ENCODE measurements at places on chromosomes 7 and 10. TPM values are rescaled to one million over a fixed set of nuclear protein-coding genes. Genes with fewer than 3 reads are reported as not detected.

Gene VIM
- total RNA-seq = 7.2 TPM

Gene ADARB2
- total RNA-seq = not detected

Gene ATRNL1
- 1.3 TPM for total RNA-seq

Gene NT5C3A
- 32.5 TPM for total RNA-seq

Gene WDR86
- not detected for total RNA-seq

- peak; percentile 51 for DNase-seq
- H3K4me1 ChIP-seq = peaks cover 28% of the 10 kb centered on the region
- H3K4me3 ChIP-seq = peak overlapping the region; percentile 7
- H3K36me3 ChIP-seq = no peaks in the 10 kb centered on the region
- H3K27ac ChIP-seq = peak overlapping the region; percentile 81
Measured at GRCh38 chr7:107179326-107180164, 10.7 kb downstream of the HBP1 start.

GRCh38 chr7:7486362-7486761 is 49.3 kb downstream of the COL28A1 start:
- no peak overlapping the region for H3K4me3 ChIP-seq
- peaks cover 1% of the 10 kb centered on the region for H3K4me1 ChIP-seq
- no peak for DNase-seq
- H3K27me3 ChIP-seq = no peaks in the 10 kb centered on the region
- no peaks in the 10 kb centered on the region for H3K36me3 ChIP-seq

DNA sequence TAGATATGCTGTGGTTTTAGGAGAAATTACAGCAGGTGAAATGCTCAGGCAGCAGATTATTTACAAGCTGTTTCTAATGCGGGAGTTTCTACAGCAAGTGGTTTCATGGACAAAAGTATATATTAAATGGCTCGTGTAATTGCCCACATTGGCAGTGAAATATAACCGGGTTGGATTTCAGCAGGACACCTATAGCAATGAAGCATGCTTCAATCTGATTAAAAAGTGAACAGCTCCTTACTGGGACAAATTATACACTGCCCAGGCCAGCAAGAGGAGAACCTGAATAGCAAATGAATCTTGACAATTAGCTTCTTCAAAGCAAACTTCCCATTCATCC is 35.2 kb upstream of the LYZL1 start:
- no peaks in the 10 kb centered on the region for H3K4me1 ChIP-seq
- no peaks in the 10 kb centered on the region for H3K36me3 ChIP-seq
- no peak for DNase-seq
- H3K27ac ChIP-seq = no peak overlapping the region

GRCh38 chr10:122435212-122435827 is 19.1 kb upstream of the ARMS2 start:
- no peaks in the 10 kb centered on the region for H3K27me3 ChIP-seq
- no peak overlapping the region for H3K4me3 ChIP-seq

DNA sequence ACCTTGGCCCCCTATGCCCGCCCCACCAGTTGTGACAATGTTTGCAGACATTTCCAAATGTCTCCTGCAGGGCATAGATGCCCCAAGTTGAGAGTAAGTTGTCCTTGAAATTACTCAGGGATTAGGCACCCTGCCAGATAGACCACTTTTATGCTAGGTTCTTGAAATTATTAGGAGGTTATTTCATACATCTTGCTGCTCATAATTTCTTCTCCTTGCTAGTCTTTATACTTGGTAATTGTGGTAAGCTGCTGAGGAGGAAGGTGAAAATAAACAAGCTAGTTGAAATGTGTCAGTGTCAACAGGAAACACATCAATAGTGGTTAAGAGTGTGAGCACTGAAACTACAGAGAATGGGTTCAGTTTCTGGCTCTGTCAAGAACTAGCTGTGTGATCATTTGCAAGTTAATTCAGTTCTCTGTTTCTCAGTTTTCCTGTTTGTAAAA is 63.7 kb upstream of the AOAH start:
- no peaks in the 10 kb centered on the region for H3K36me3 ChIP-seq
- DNase-seq = no peak

DNA sequence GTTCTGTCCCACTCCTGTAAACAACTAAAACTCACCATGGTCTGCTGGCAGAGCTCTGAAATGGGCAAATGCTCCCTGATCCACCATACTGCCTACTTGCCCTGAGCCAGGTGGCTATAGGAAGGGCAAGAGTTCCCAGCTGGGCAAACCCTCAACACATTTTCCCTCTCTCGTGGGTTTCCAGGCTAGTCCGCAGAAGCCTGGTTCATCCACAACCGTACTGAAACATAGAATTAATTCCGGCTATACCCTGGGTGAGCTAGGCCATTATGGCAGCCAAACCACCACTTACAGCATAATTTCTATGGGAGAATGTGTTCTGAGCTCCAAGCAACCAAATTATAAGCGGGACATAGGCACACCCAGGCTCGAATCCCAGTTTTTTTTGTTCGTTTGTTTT is 20.1 kb upstream of the DDIT4 start:
- DNase-seq = no peak
- H3K27me3 ChIP-seq = no peaks in the 10 kb centered on the region
- no peaks in the 10 kb centered on the region for H3K36me3 ChIP-seq
- peaks cover 23% of the 10 kb centered on the region for H3K4me1 ChIP-seq
- H3K4me3 ChIP-seq = no peak overlapping the region

GRCh38 chr10:131848296-131848695 is 52.5 kb upstream of the PPP2R2D start:
- H3K4me1 ChIP-seq = no peaks in the 10 kb centered on the region
- H3K36me3 ChIP-seq = no peaks in the 10 kb centered on the region
- H3K27me3 ChIP-seq = no peaks in the 10 kb centered on the region
- no peak overlapping the region for H3K27ac ChIP-seq
- DNase-seq = no peak
- no peak overlapping the region for H3K4me3 ChIP-seq

DNA sequence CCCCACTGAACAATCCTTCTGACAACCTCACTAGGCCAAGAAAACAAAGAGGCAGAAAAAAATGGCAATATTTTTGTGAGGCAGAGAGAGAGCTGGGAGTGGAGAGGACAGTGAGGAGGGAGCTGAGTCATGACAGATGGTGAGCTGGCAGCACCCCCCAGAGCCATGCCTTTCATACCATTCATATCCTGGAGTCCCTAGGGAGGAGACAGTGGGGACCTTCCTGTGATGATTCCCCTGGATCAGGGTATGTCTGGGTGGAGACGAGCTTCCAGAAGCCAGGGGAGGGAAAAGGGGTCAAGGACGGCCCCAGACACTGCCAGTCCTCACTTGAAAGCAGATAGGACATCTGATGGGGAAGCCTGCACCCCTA is 160.5 kb downstream of the ADAM12 start:
- H3K36me3 ChIP-seq = no peaks in the 10 kb centered on the region
- no peak overlapping the region for H3K4me3 ChIP-seq

- no peak for DNase-seq
- no peak overlapping the region for H3K4me3 ChIP-seq
- H3K36me3 ChIP-seq = no peaks in the 10 kb centered on the region
- H3K4me1 ChIP-seq = no peaks in the 10 kb centered on the region
Measured at GRCh38 chr7:142914121-142914520, 19.4 kb downstream of the TRPV5 start.

Measured in HCT116 (cell line).